ENCODE measurements at places on chromosomes 7 and 10. TPM values are rescaled to one million over a fixed set of nuclear protein-coding genes. Genes with fewer than 3 reads are reported as not detected.

The BMS1 gene
- total RNA-seq: 14.0 TPM

The NME8 gene
- not detected for total RNA-seq

The PLEKHS1 gene
- not detected for total RNA-seq

The EPO gene
- total RNA-seq: not detected

The NUTM2A gene
- total RNA-seq: 0.34 TPM

The GJD4 gene
- total RNA-seq: not detected

The FGFR2 gene
- total RNA-seq: under 0.01 TPM

The CPEB3 gene
- total RNA-seq: 0.43 TPM

The VPS50 gene
- total RNA-seq: 36.1 TPM

The ZNF775 gene
- 7.1 TPM for total RNA-seq

The ESYT2 gene
- total RNA-seq: 56.5 TPM

The STEAP1 gene
- 30.7 TPM for total RNA-seq

The ZNF117 gene
- total RNA-seq: 2.7 TPM

The LRRTM3 gene
- total RNA-seq: not detected

The TEX47 gene
- total RNA-seq: not detected
